ENCODE measurements at places on chromosomes 12 and 14. TPM values are rescaled to one million over a fixed set of nuclear protein-coding genes. Genes with fewer than 3 reads are reported as not detected.

SMOC1 gene
- total RNA-seq = 15.6 TPM

SELPLG gene
- total RNA-seq = 1.0 TPM

MMP19 gene
- total RNA-seq = not detected

KSR2 gene
- total RNA-seq = 0.66 TPM

CYP46A1 gene
- total RNA-seq = 0.14 TPM

FRS2 gene
- 10.3 TPM for total RNA-seq

C12orf56 gene
- total RNA-seq = 0.14 TPM

PRKCH gene
- 3.6 TPM for total RNA-seq

STXBP6 gene
- total RNA-seq = 2.2 TPM

TEX22 gene
- 0.24 TPM for total RNA-seq

All from A549 treated with CpdA at 1 μM for 4 hours (cell line).